ENCODE measurements at places on chromosomes 16 and 17.

- no peak for DNase-seq
These were observed 2.0 kb upstream of the TOP2A start for GRCh38 chr17:40419559-40420331.

GRCh38 chr16:51540259-51540658, 389.2 kb upstream of the SALL1 start:
- DNase-seq, result no peak

GRCh38 chr16:30124985-30125379, 2.0 kb upstream of the MAPK3 start:
- DNase-seq, result no peak

DNA sequence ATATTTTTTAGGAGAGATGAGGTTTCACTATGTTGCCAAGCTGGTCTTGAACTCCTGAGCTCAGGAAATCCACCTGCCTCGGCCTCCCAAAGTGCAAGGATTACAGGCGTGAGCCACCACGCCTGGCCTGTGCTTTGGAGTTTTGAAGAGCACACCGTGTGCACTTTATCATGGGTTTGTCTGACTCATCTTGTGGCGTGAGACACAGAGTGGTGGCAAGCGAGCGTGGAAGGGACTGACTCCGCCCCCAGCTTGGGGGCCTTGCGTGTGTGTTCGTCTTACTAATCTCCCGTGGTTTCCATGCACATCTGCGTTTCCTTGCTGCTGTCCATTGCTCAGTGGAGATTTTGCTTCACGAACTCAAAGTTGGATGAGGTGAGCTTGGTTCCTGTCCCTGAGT, 22.9 kb downstream of the CRAMP1 start:
- no peak for DNase-seq

All from activated T-helper 1 cell treated with anti-CD3 and anti-CD28 coated beads, Interleukin-2, amount 50 U/mL, for 16 hours (primary cell).